ENCODE measurements at places on chromosomes 4 and X. TPM values are rescaled to one million over a fixed set of nuclear protein-coding genes. Genes with fewer than 3 reads are reported as not detected.

DNA sequence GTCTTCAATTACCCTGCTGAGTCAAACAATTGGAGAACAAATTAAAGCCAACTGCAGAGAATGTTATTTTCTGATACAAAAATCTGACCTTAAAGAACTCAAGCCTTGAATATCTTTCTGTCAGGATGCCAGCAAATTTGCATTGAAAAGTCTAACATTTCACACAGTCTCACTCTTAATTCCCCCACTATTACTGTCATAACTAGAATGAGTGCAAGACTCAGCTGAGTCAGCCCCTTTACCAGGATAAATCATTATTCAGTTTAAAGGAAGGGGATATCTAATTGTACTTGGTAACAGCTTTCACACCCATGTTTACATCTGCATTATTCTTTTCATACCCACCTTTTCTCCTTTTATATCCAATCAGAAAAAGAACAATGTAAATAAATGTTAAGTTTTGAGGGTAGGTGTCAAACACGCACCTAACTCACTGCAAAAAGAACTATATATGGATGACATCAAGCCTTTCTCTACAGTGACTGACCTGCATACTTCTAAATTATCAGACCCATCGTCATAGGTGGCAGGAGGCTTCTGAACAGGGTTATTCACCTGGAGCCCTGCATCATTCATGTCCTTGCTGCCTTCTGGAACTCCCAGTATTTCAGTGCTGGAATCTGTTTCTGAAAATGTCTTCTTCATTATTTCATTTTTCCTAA lies 117.4 kb downstream of the TMA16 start:
- no peak for DNase-seq

DNA sequence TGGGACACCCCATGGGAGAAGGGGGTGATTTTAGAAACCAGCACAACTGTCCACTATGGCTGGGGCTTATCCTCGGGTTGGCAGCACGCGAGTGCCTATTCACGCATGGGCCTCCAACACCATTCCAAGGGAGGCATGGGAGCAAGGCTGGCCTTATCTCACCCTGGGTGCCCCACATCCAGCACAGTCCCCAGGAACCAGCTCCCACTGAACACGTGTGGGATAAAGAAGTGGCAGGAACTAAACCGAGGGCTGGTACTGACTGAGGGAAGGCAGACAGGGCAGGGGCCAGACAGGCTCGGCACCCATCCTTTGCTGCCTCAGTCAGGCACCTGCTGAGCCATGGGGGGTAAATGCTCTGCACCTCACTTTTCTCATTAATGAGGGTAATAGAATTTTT lies 43.7 kb upstream of the GPR78 start:
- DNase-seq = no peak

GRCh38 chr4:165663411-165663810 lies 209.6 kb upstream of the TLL1 start:
- peak; percentile 53 for DNase-seq

- peak; percentile 34 for DNase-seq
These were observed 109.3 kb upstream of the KLHL13 start for GRCh38 chrX:118225711-118226428.

HPGD gene
- 0.26 TPM for total RNA-seq

MAN2B2 gene
- 11.8 TPM for total RNA-seq

DNA sequence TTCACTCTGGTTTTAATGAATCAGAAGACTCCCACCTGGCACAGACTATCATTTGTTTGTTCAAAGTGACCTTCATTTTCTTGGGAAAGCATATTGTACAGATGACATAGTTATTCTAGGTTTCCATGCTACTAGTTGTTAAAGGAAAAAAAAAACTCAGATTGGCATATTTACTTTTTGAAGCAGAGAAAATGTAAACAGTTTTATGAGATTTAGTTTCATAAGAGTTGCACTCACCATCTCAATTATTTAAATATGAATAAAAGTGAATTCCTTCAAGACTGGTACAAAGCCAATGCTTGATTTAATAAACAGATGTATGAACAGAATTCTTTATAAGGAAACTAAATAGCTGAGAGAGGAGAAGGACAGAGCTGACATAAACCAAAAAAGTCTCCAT lies 280.3 kb upstream of the UGT8 start:
- peak; percentile 90 for DNase-seq

DNA sequence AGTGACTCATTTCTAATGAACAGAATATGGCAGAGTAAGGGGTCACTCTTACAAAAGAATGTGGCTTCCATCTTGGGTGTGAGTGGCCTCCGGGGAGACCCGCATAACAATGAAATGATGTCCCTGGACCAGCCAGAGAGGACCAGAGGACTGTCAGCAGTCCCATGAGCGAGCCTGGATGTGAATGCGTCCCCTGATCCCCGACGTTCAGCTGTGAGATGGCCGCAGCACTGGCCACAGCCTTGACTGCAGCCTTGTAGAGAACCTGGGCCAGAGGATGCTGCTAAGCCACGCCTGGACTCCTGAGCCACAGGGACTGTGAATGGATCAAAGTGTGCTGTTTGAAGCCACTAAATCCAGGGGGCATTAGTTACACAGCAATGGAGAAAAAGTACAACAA lies 53.8 kb downstream of the MTNR1A start:
- no peak for DNase-seq

DNA sequence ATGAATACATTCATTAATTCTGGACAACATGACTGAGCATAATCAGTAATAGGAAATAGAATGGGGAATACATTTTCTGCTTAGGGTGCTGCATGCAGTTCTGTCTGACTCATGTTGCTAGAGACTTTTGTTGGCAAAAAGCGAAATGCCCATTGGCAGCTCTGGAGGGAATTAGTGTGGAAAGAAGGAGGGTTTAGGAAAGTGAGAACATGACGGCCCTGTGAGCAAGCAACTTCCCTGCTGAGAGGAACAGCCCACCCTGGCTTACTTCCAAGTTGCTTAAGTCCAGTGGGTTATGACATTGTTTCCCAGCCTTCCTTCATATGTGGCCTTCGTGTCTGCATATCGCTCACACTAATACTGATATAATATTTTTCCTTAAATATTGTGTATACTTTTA lies 13.8 kb downstream of the MAD2L1 start:
- peak; percentile 100 for DNase-seq

DNA sequence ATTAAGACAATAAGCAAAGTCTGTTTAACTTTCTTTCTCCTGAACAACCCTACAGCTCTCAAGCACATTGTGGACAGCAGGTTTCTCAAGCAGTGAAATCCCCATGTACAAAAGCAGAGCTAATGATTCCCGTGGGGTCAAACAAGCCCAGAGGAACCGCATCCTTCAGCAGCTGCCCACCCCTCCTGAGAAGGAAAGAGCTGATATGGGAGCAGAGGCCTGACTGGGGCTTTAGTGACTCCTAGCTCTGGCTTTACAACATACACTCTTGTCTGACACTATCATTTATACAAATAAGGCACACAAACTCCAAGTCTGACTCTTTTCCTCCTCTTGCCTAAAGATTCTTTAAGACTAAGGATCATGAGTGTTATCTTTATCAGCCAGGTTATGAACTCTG lies 32.8 kb downstream of the HDAC8 start:
- no peak for DNase-seq

DNA sequence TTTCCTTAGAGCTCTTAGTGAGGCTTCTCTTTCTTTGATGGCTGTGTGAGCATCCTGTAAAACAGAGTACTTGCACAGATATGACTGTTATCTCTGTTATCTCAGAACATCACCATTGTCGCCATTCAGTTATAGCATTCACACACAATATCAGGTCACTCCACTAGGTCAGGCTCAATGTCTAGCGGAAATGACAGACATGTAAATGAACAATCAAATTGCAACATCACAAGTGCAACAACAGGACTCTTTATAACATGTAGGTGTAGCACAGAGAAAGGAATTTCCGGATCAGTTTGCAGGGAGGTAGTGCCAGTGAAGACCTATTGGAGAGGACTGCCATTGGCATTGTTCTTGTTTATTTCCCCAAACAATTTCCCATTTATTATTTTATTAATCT lies 43.2 kb upstream of the IGSF1 start:
- no peak for DNase-seq

- DNase-seq = no peak
These were observed 3.9 kb upstream of the NKX6-1 start for GRCh38 chr4:84502955-84503373.

GRCh38 chr4:76703123-76703490 lies 194.8 kb downstream of the SOWAHB start:
- DNase-seq = no peak

- DNase-seq = peak; percentile 71
These were observed 12.7 kb downstream of the ACOX3 start for GRCh38 chr4:8427761-8428287.

RTL9 gene
- total RNA-seq = 0.17 TPM

IL21 gene
- not detected for total RNA-seq

MAPK10 gene
- 8.0 TPM for total RNA-seq

EFHC2 gene
- total RNA-seq = 0.77 TPM

DNA sequence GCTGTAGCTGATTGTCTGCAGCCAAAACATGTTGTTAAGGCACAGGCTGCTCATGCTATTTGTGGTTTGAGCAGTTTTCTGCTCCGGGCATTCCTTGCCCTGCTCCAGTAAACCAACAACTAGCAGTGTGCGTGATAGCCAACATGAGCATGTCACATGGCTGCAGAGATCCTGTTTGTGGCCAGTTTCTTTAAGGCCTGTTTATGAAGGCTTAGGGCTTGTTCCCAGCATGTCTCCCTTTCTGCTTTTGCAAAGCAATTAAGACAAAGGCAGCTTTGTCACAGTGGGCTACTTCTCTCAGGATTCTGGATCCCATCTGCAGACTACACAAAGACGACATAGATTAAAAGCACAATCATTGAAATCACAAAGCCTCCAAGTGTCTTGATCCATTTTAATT lies 160.5 kb downstream of the ZNF518B start:
- no peak for DNase-seq

Data from fibroblast of lung (primary cell).